ENCODE measurements at places on chromosomes 6 and 20.

DNA sequence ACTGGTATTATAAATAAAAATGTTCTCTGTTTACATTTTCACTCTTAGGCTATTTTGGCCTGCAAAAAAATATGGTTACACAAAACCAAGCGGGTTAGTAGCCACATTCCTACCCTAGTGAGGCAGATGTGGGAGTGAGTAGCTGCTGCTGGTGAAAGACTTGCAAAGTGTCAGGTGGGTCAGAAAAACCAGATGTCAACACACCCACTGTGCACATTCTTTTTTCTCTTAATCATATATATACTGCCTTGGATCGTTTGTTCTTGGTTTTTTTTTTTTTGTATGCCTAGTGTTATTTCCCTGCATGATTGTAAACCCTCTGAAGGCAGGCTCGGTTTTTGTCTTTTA is 68.0 kb upstream of the TFB1M start:
- DNase-seq: no peak

DNA sequence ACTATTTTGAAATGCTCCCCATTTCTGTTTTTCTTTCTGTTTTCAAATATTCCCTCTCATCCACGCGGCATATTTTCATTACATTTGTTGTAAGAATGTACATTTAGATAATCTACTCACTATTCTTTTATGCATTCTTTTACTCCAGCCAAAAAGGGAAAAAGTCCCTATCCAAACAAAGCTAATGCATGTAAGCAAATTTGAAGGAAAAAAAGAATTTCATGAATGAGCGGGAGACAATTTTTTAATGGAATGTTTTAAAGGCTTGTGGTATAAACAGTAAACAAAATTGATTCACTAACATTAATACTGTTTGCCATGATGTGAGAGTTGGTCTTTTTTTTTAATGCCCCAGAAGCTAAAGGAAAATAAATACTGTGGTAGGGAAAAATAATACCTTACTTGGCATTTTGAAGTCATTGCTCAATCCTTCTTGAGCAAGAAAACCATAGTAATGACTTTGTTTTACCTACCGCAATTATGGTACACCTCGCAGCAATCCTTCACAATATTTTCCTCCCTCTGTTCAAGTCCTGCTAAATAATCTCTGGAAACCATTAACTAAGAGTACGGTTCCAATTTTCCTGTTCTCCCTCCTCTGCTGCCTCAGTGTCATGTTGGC is 79.0 kb downstream of the BACH2 start:
- DNase-seq: no peak

- DNase-seq: no peak
These were observed 29.1 kb downstream of the RREB1 start for GRCh38 chr6:7136859-7137334.

- DNase-seq: no peak
These were observed 459.8 kb upstream of the RUNX2 start for GRCh38 chr6:44868335-44868668.
